ENCODE measurements at places on chromosomes 11 and 22.

- no peak for DNase-seq
These were observed 811.0 kb downstream of the METTL15 start for GRCh38 chr11:28919194-28919593.

- DNase-seq, result no peak
These were observed 2.3 kb upstream of the INPPL1 start for GRCh38 chr11:72222106-72222891.

DNA sequence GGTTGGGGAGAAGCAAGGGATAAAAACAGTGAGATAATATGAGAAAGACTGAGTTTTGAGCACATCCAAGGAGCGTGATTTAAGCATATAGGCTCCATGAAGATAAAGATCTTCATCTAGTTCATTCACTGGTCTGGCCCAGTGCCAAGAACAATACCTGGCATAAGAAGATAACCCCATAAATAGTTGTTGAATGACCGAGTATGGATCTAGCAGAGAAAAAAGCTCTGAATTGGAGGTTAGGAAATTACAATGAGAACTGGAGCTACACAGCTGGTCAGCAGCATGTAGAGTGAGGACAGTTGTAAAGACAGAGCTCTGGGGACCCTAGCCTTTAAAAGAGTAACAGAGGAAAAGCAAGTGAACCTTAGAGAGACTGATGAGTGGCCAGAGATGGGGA, 33.0 kb upstream of the PAK1 start:
- DNase-seq, result no peak

GRCh38 chr11:100687054-100687629, at the start of gene ARHGAP42:
Gene ARHGAP42, plus strand, starts transcription at chr11:100687288. Its CDS starts 391 bp downstream, at chr11:100687679.
- no peak for DNase-seq

- DNase-seq, result no peak
These were observed 21.7 kb upstream of the IFITM3 start for GRCh38 chr11:342328-342727.

DNA sequence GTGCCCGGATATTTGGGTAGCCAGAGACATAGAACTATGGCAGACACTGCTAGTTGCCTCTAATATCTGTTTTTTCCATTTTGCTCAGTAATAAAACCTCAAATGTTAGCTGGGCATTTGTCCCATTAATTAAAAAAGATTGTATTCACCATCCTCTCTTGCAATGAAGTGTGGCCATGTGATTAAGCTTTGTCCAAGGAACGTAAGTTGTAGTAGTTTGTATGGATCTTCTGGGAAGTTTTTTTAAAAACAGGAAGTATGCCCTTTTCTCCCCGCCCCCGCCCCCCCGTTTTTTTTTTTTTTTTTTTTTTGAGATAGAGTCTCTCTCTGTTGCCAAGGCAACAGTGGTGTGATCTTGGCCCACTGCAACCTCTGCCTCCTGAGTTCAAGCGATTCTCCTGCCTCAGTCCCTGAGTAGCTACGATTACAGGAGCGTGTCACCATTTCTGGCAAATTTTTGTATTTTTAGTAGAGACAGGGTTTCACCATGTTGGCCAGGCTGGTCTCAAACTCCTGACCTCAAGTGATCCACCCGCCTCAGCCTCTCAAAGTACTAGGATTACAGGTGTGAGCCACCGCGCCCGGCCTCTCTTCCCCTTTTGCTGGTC, 1.7 kb upstream of the TMEM135 start:
- DNase-seq, result no peak

GRCh38 chr11:116353589-116353988, 419.2 kb downstream of the BUD13 start:
- DNase-seq, result no peak

DNA sequence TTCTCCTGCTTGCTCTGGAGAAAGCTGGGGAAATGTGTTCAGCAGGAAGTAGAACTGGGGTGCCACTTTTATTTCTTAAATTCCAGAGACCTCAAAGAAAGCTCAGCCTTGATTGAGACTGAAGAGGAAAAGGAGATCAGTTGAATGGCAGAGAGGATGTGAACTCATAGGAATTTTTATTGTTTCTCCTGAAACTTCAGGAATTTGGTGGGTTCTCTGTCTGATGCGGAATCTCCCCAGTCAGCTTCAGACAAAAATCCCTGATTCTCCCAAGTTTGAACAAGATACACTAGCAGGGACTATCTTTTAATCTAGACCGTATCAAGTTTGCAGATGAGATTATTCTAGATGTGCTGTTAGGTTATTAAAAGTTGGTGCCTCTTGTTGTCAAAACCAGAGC, 23.0 kb downstream of the EHF start:
- no peak for DNase-seq

DNA sequence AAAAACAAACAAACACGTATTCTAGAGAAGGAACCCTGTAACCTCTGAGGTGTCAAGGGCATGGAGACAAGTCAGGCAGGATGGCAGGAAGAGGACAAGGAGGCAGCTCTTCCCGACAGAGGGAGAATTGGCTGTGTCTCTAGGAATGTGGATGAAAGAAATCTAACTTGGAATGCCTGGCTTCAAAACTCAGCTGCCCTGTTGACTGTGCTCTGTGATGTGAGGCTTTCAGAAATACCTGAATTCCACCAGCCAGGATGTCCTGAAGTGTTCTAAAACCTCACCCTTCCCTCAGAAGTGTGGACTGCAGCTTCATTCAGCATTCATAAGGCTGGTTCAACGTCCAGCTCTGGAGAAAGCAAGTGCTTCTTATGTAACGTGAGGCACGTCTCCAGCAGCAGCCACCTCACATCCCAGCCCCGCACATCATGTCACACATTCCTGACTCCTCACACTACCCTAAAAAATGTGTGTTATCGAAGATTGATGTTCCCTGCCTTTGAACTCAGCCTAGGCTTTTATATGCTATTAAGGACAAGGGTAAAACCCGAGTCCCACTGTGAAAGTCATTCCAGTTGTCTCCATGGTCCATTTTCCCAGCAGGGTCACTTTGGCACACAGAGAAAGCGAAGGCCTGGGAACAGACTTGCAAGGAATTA, 398.9 kb downstream of the ETS1 start:
- no peak for DNase-seq

GRCh38 chr22:17707526-17707925, 66.7 kb downstream of the BID start:
- DNase-seq, result no peak

GRCh38 chr11:119380160-119380826, 1.2 kb downstream of the USP2 start:
- DNase-seq, result no peak

DNA sequence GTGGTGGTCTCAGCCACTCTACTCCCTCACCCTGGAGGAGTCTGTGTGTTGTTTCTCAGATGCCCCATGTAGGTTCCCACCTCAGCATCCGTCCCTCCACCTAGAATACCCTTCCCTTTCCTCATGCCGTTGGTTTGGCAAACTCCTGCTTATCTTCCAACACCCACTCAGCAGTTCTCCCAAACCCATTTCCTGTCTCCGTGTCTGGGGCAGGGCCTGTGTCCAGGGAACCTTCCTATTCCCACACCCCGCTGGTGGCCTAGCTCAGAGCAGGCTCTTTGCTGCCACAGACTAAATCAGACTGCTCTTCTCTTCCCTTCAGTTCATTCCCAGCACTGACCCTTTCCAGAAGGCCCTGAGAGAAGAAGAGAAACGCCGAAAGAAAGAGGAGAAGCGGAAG, 7.5 kb upstream of the SREBF2 start:
- DNase-seq, result no peak

- DNase-seq, result no peak
These were observed 57.6 kb downstream of the KCNC1 start for GRCh38 chr11:17792161-17792560.

GRCh38 chr11:36214976-36215692, 74.1 kb downstream of the COMMD9 start:
- DNase-seq, result no peak

DNA sequence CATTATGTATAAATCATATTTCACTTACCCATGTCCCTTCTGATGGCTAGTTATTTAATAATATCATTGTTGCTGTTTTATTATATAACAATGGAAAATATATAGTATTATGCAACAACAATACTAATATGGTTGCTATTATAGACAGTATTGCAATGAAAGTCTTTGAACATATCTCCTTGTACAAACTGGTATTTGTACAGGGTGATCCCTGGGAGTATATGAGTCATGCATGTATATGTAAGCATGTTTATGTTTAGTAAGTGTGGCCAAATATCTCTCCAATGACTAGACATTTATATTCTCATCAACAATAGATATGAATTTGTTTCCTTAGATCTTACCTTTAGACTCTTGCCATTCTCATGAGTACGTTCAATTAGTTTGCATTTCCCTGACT, 55.9 kb downstream of the KCNC1 start:
- peak; percentile 67 for DNase-seq

DNA sequence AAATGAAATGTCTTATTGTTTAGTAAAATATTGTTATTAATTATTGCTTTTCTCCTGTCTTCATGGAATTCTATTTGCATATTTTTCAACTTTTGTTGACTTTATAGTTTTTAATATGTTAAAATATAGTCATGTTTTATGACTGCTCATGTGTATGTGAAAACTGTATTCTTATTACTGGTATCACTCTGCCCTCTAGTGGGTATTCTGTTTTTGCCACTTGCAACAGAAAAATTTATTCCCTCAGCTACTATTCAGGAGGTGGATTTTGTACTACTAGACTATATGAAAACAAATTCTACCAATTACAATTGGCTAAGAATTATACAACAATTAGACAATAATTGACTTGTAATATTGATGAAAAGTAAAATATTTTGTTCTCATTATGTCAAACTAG, 45.0 kb downstream of the OR4C6 start:
- peak; percentile 5 for DNase-seq

GRCh38 chr22:49936973-49937757, 18.7 kb downstream of the CRELD2 start:
- DNase-seq, result no peak

- DNase-seq, result no peak
These were observed 42.0 kb downstream of the ME3 start for GRCh38 chr11:86630229-86630981.

DNA sequence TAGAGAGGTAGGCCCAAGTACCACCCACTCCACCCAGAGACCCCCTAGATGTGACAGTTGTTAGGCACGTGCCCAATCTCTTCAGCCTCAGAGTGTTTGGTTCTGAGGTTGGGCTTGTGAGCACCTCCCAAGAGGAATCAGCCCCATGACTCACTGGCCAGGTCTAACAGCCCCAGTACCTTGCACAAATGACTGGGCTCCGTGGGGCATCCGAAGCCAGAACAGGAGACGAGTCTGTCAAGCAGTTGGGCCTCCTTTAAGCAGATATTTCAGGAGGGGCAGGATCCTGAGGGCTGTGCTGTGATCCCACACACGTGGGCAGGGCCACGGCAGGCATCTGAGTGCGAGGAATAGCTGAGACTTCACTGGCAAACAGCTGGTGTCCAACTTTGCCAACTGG, 29.1 kb upstream of the FGF19 start:
- no peak for DNase-seq

DNA sequence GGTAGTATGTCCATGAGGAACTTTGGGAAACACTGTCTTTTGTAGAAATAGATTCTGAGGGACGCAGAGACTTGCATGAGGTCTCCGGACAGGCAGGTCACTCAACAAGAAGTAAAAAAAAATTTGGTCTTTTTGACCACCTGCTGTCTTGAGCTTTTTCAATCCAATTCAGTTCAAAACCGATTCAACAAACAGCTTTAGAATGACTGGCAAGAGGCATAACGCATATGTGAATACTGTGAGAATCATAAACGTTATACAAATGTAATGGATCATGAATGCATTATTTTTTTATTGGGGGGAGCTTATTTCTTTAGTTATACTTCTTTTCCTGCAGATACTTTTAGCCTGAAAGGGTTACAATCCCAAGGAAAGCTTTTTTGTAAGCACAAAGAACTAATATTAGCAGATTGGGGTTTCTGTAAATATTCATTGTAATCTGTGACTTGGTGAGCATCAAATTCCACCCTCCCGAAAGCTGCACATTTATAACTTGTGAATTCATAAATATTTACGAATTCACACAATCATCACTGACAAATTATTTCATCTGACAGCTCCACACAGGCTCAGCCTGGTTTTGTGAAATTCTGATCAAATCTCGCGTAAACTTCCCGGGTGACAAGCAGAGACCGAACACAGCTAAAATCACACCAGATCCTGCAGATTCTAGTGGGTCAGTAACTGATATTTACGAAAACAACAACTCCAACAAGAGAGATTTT, 507.7 kb downstream of the MN1 start:
- DNase-seq, result no peak

DNA sequence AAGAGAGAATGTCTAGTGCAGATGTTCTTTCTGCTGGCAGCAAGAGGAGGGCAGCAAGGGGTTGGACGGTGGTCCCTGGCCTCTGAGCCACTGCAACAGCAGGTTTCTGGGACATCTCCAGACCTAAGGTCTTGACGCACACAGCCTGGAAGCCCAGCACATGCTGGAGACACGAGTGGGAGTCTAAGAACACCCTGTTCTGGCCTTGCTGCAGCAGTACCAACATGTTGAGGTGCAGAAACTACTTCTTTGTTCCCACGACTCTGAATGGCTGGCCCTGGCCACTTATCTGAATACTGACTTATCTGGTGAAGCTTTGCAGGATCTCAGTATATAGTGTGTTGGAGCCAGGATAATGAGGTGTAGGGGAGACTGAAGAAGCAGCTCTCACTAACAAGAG, 6.8 kb downstream of the MICAL2 start:
- DNase-seq, result no peak

- no peak for DNase-seq
These were observed 66.5 kb downstream of the LARGE2 start for GRCh38 chr11:45988921-45989320.

DNA sequence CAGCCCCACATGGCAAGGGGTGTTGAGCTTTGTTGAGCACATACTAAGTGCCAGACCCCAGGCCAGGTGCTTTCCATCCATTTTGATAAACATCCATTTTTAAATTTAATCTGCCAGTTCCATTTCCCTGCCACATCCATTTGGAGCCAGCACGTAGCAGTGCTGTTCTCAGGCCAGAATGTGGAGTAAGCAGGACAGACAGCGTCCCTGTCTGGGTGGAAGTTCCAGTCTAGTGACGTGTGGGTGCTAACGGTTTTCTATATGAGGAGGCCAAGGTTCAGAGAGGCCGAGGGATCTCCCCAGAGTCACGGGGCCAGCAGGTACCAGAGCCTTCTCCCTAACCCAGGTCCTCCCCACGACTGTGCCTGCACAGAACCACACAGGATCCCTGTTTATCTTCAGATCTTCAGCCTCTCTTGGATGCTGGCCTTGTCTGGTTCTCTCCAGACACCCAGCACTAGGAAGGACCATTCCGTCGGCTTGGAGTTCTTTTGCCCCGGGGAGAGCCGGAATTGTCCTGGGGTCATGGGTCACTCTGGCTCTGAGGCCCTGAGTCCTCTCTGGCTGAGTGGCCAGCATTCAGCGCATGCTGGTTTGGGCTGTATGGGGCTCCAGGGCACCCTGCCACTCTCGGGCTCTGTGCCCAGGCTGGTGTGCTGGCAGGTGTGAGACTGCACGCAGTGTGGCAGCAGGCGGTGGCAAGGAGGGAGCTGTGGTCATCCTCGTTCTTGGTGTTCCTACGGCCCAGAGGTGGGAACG, 63.6 kb upstream of the PPARA start:
- DNase-seq, result no peak

- no peak for DNase-seq
These were observed 98.2 kb downstream of the AMOTL1 start for GRCh38 chr11:94866231-94866822.

GRCh38 chr11:6656936-6657335, 1.3 kb upstream of the DCHS1 start:
- DNase-seq, result no peak

- no peak for DNase-seq
These were observed 59.7 kb upstream of the CLPB start for GRCh38 chr11:72494109-72494429.

GRCh38 chr11:86738568-86738967, 61.8 kb upstream of the PRSS23 start:
- no peak for DNase-seq

- peak; percentile 95 for DNase-seq
These were observed 30.4 kb upstream of the MICAL2 start for GRCh38 chr11:12079726-12080556.

GRCh38 chr11:10097615-10098014, 196.4 kb downstream of the SBF2 start:
- no peak for DNase-seq
